ENCODE measurements at places on chromosomes 4 and X.

DNA sequence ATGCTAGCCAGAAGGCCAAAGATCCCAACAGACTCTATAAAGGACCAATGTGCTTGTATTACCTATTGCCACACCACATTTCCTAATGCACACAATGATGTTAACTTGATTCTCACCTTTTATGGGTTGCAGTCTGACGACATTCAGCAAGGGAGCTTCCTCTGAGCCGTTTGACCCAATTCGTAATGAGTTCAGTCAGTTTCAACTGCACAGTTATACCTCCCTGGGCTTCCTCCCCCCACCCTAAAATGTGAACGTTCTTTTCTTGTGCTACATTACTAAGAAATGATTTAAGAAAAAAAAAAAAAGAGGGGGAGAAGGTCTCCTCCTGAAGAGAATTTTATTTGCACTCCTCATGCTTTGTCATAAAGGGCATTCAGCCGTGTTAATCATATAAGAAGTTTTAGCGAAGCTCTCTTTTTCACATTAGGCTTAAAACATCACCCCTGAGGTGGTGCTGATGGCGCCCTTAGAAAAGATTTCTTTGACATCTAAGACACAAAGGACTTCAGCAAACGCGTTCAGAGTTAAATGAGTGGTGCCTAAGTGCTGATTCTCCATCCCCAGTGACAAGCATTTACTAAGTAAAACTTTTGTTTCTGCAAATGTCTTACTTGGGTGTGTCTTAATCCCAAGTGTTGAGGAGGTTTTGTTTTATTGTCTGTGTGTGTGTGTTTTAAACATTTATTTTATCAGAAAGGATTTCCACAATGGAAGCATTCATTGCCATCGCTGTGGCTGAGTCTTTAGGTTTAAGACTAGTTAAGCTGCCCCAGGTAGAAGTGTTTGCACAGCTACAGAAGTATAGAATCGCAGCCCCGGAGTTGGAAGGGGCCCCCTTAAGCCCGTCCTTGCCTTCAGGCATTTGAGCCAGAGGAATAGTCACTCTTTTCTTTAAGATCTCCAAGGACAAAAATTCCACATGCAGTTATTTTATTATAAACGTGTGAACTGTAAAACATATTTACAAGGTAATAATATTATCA, 15.2 kb upstream of the GPC3 start:
- no peak for DNase-seq

GRCh38 chr4:86556791-86557415, 37.2 kb upstream of the PTPN13 start:
- DNase-seq: no peak

DNA sequence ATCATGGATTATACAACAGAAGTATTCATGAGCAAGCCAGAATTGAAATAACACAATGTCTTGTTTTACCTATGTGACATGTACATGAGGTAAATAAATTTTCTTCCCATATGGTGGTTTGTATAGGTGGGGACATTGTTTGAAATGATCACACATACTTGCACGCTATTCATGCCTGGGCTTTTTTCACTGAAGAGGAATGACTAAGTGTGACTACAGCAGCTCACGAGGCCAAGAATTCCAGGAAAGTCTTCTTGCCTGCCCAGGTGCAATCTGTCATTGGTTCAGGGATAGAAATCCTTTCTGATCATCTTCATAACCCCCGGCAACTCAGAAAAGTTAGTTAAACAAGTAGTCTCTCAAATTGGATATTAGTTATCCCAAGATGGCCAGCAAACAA, 36.3 kb upstream of the AREG start:
- no peak for DNase-seq

GRCh38 chrX:143435916-143436315, 81.4 kb downstream of the SPANXN3 start:
- no peak for DNase-seq

DNA sequence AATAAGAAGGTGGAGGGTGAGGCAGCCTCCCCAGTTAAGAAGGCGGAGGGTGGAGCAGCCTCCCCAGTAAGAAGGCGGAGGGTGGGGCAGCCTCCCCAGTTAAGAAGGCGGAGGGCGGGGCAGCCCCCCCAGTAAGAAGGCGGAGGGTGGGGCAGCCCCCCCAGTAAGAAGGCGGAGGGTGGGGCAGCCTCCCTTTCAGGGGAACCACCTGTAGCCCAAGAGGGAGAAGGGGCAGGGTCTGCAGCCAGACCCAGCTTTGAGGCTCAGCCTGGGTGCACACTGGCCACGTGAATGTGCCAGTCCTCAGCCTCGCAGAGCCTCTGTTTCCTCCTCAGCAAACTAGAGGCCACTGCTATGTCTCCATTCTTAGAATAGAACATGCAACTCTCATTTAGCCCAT, 52.6 kb downstream of the HMX1 start:
- no peak for DNase-seq

GRCh38 chr4:183321079-183321478, 1.0 kb upstream of the CLDN22 start:
- no peak for DNase-seq

GRCh38 chr4:182478475-182478874, 235.3 kb downstream of the TENM3 start:
- DNase-seq: peak; percentile 5

- no peak for DNase-seq
Observed at GRCh38 chr4:139145552-139145932, 31.5 kb downstream of the ELF2 start.

- DNase-seq: no peak
Observed at GRCh38 chr4:1987296-1987695, 21.5 kb downstream of the NELFA start.

DNA sequence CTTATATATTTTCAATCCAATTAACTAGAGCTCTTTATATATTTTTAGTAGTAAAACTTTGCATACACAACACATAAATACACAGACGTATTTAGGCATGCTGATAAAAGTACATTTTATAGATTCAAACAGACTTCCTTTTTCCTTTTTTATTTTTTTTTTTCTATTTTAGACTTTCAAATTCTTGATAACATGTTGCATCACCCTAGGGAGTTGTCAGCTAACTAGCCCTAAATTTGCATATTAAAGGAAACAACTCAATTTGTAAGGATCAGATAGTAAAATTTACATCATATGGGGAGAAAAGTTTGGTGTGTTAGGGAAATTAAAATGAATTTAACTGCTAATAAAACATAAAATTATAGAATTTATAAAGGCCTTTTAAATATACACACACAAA, 47.4 kb upstream of the APOOL start:
- no peak for DNase-seq

- no peak for DNase-seq
Observed at GRCh38 chr4:179097741-179098140, 1655.5 kb upstream of the AGA start.

GRCh38 chr4:153676486-153676885, 7.6 kb upstream of the TLR2 start:
- DNase-seq: no peak

DNA sequence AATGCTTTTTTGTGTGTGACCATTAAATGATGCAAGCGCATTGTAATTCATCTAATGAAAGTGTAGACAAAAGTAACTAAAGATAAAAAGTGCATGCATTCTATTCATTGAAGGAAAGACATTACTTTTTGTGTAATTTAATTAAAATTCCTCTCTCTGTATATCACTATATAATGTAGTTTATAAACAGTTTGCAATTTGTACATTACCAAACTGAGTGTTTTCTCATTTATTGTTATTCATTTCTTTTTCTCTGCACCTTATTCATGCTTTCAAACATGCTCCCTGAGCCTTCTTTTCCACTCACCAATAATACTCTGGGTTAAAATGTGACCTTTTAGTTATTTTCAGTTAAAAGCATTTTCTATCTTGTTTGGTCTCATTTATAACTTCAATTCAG, 713.7 kb upstream of the AADAT start:
- no peak for DNase-seq

DNA sequence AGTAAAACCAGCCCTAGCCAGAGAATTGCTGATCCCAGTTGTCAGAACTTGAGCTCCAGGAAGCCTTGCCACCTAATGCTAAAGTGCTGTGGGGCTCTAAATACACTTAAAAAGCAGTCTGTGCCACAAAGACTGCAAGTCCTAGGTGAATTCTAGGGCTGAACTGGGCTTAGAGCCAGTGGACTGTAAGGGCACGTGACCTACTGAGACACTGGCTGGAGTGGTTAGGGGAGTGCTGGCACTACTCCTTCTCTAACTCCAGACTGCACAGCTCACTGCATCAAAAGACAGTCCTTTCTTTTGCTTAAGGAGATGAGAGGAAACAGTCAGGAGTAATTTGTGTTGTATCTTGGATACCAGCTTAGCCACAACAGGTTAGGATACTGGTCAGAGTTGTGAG, 1240.2 kb downstream of the FAM133A start:
- DNase-seq: no peak

- DNase-seq: peak; percentile 68
Observed at GRCh38 chr4:139556071-139556723, at the start of gene SETD7. SETD7 (minus strand) TSS chr4:139556219; CDS start chr4:139556137, 82 bp downstream.

- peak; percentile 62 for DNase-seq
Observed at GRCh38 chr4:38062088-38062775, 102.0 kb downstream of the PTTG2 start.

All from germinal center (tissue), 1 donor.